ENCODE measurements at places on chromosomes 5 and 9.

GRCh38 chr5:3210531-3210930 is 385.1 kb upstream of the IRX1 start:
- no peaks in the 10 kb centered on the region for H3K4me1 ChIP-seq
- no peak overlapping the region for H3K4me3 ChIP-seq

DNA sequence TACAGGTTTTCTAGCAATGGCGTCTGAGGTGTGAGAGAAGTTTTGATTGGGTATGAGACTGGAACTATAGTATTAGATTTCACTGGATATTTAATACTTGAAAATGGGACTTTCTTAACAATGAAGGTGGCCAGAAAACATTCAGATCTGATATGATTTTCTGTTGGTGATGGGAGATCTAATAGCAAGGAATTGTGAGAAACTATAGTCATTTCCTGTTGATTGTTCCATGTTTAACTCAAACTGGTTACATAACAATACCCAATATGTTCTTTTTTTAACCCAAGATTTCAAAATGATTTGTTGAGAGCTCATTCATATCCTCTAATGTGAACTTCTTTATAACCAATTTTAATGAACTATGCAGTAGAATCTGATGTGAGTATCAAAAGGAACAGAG is 793.2 kb upstream of the RGMB start:
- no peaks in the 10 kb centered on the region for H3K4me1 ChIP-seq
- DNase-seq, result no peak
- H3K27me3 ChIP-seq, result no peaks in the 10 kb centered on the region
- no peaks in the 10 kb centered on the region for H3K36me3 ChIP-seq
- no peak overlapping the region for H3K27ac ChIP-seq

GRCh38 chr9:10208691-10209069 is 404.1 kb downstream of the PTPRD start:
- DNase-seq, result no peak
- H3K36me3 ChIP-seq, result no peaks in the 10 kb centered on the region
- no peaks in the 10 kb centered on the region for H3K27me3 ChIP-seq
- peak overlapping the region; percentile 31 for H3K4me3 ChIP-seq
- no peak overlapping the region for H3K27ac ChIP-seq

GRCh38 chr9:136363106-136363948 is at the start of gene DNLZ:
TSS of gene DNLZ (minus strand) at chr9:136363744. CDS start at chr9:136363714, 30 bp downstream.
- H3K27ac ChIP-seq, result peak within 1 kb of the TSS; percentile 80
- H3K4me3 ChIP-seq, result peak within 1 kb of the TSS; percentile 80
- H3K36me3 ChIP-seq, result no peaks in the 10 kb centered on the region
- H3K27me3 ChIP-seq, result no peaks in the 10 kb centered on the region
- H3K4me1 ChIP-seq, result peaks cover 7% of the 10 kb centered on the region

- H3K27ac ChIP-seq, result no peak overlapping the region
- H3K4me1 ChIP-seq, result no peaks in the 10 kb centered on the region
- no peak overlapping the region for H3K4me3 ChIP-seq
- no peak for DNase-seq
- no peaks in the 10 kb centered on the region for H3K36me3 ChIP-seq
- H3K27me3 ChIP-seq, result no peaks in the 10 kb centered on the region
These were observed 218.2 kb downstream of the SLCO4C1 start for GRCh38 chr5:102077920-102078319.

DNA sequence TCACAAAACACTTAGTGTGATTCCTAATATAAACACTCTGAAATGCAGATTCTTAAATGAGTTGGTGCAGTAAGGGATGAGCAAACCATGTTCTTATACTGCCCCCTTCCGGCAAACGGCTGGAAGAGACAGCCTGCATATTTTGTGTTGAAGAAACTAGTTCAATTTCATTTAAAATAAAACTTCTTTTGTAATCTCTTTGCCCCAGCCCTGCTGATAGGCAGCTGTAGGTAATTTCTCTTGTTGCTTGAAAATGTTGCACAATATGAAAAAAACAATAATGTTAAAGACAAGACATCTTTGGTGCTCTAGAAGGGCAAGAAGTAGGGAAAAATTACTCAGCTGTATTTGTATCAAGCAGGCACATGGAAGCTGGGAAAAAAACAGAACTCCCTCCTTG is 89.7 kb upstream of the CCNG1 start:
- DNase-seq, result peak; percentile 19
- H3K36me3 ChIP-seq, result no peaks in the 10 kb centered on the region
- H3K27ac ChIP-seq, result no peak overlapping the region
- no peaks in the 10 kb centered on the region for H3K4me1 ChIP-seq
- H3K27me3 ChIP-seq, result no peaks in the 10 kb centered on the region
- no peak overlapping the region for H3K4me3 ChIP-seq

GRCh38 chr5:141948812-141949211 is 9.2 kb downstream of the PCDH12 start:
- H3K4me3 ChIP-seq, result no peak overlapping the region
- no peaks in the 10 kb centered on the region for H3K4me1 ChIP-seq
- no peak for DNase-seq
- H3K27me3 ChIP-seq, result no peaks in the 10 kb centered on the region
- H3K36me3 ChIP-seq, result no peaks in the 10 kb centered on the region
- H3K27ac ChIP-seq, result no peak overlapping the region

DNA sequence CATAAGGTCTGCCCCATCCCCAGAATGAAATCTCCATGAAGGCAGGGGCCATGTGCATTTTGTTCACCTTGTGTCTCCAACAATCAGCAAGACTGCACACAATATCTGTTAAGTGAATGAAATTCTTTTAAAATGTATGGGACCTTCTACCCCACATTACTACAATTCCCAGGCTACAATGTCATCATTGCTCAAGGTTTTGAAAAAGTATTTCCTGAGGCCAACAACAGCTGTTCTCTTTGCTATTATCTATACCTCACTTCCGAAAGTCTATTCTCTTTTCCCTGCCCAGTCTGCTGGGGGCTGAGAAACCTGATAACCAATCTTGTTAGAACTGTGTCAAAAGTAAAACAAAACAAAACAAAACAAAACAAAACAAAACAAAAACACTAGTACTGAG is 29.2 kb downstream of the HOMER1 start:
- no peak overlapping the region for H3K27ac ChIP-seq
- DNase-seq, result no peak
- H3K27me3 ChIP-seq, result no peaks in the 10 kb centered on the region
- no peak overlapping the region for H3K4me3 ChIP-seq
- no peaks in the 10 kb centered on the region for H3K4me1 ChIP-seq
- H3K36me3 ChIP-seq, result no peaks in the 10 kb centered on the region

DNA sequence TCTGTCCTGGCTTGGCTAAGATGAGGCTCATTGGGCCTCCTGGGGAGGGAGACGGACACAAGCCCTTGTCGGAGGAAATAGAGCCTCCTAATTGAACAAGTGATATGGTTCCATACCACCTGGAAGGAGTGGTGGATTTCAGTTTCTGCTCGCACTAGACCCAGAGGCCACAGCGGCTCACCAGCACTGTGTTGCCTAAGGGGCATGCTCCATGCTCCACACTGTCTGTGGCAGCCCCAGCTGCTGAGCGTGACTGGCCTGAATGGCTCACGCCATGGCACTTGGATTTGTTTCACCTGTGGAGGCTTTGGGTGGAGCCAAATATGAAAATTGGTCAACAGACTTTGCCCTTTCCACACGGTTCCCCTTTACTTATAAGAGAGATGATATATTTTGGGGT is 181.1 kb downstream of the HSPA4 start:
- no peaks in the 10 kb centered on the region for H3K36me3 ChIP-seq
- DNase-seq, result no peak
- no peaks in the 10 kb centered on the region for H3K27me3 ChIP-seq
- no peak overlapping the region for H3K27ac ChIP-seq

GRCh38 chr5:54415896-54416601 is 39.5 kb upstream of the HSPB3 start:
- peak overlapping the region; percentile 9 for H3K27ac ChIP-seq
- DNase-seq, result no peak
- no peaks in the 10 kb centered on the region for H3K36me3 ChIP-seq
- H3K4me1 ChIP-seq, result no peaks in the 10 kb centered on the region

DNA sequence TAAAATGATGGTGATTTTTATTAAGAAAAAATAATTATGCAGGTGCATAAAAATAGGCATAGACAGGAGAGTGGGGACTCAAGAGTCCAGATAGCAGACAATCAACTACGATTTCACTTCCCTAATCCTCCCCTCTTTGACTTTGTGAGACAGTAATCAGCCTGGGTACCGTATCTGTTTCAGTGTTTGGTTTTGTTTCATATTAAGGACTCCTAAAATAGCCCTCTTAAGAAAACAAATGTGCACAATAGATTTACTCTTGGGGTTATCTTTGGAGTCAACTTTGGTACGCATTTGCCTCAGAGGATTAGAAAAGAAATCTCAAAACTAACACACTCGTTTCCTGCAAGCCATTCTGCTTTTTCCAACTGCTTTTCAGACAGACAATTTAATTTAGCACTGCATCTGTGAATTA is 96.3 kb downstream of the ZNF608 start:
- no peaks in the 10 kb centered on the region for H3K36me3 ChIP-seq
- H3K4me1 ChIP-seq, result peaks cover 22% of the 10 kb centered on the region
- no peak for DNase-seq
- peak overlapping the region; percentile 16 for H3K27ac ChIP-seq
- H3K27me3 ChIP-seq, result no peaks in the 10 kb centered on the region
- no peak overlapping the region for H3K4me3 ChIP-seq

DNA sequence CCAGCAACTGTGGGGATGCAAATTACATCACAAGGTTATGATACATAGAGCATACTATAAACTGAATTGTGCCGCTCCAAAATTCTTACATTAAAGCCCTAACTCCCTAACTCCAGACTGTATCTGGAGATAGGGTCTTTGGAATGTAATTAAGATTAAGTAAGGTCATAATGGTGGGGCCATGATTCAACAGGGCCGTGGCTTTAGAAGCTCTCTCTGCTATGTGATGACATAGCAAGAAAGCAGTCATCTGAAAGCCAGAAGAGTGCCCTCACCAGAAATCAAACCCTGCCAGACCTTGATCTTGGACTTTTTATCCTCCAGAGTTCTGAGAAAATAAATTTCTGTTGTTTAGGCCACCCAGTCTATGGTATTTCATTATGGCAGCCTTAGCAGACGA is 123.9 kb downstream of the FBXL17 start:
- H3K27ac ChIP-seq, result no peak overlapping the region
- no peak overlapping the region for H3K4me3 ChIP-seq
- DNase-seq, result no peak
- H3K4me1 ChIP-seq, result no peaks in the 10 kb centered on the region
- H3K36me3 ChIP-seq, result no peaks in the 10 kb centered on the region
- no peaks in the 10 kb centered on the region for H3K27me3 ChIP-seq

DNA sequence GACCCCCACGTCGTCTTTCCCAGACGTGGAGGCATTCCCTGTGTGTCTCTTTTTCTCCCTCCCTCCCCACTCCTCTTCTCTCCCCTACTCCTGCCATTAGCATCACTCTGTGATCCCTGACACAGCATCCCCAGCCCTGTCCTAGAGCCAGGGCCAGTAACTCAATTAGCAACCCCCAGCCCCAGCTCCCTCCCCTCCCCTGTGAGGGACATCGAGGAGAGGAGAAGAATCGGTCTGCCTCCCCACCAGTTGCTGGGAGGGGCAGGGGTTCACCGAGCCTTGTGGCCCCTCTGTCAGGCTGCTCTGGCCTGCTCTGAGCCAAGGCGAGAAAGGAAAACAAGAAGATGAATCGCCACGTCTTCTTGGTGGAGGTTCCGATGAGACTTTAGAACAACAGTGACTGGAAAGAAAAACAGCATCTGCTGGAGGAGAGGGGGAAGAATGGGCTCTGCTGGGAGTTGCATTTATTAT is 123.1 kb downstream of the PAPPA start:
- H3K27me3 ChIP-seq, result no peaks in the 10 kb centered on the region
- DNase-seq, result no peak
- no peak overlapping the region for H3K27ac ChIP-seq

DNA sequence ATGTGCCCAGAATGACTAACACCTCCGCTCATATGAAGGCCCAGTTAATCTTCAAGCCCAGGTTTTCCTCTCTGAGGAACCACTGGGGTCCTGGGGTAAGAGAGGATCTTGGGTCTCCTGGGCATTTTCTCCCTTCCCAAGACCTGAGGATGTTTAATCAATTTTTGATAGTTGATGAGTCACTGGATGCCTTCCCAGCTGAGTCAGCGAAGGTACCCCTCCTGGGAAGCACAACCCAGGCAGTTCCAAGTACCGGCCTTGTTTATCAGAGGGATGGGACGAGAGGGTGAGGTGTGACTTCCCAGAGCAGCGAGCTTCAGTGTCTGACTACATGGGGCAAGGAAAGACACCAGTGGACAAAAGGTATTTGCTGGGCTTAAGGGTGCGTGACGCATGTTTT is 119.6 kb upstream of the IL12B start:
- no peaks in the 10 kb centered on the region for H3K36me3 ChIP-seq
- no peaks in the 10 kb centered on the region for H3K27me3 ChIP-seq
- DNase-seq, result no peak
- no peaks in the 10 kb centered on the region for H3K4me1 ChIP-seq

DNA sequence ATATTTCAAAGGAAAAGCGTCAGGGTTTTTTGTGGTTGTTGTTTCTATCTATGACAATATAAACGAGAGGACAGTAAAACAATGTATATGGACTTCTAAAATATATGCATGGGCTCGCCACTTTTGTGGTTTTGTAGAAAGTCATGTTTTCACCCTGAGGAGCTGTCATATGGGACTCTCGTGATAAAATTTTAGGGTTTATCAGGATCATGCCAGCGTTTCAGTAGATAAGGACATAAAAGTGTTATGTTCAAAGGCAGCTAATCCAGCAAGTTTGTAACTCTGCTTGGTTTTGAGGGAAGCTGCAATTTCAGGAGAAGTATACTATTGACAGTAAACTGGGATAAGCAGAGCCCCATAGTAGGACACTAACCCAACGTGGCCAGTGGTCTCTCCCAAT is 120.3 kb downstream of the CDC42SE2 start:
- H3K27me3 ChIP-seq, result no peaks in the 10 kb centered on the region
- no peak for DNase-seq
- H3K4me1 ChIP-seq, result no peaks in the 10 kb centered on the region
- no peak overlapping the region for H3K27ac ChIP-seq
- no peaks in the 10 kb centered on the region for H3K36me3 ChIP-seq

GRCh38 chr9:75636427-75637045 is 253.9 kb upstream of the PCSK5 start:
- H3K27me3 ChIP-seq, result no peaks in the 10 kb centered on the region
- DNase-seq, result no peak
- no peaks in the 10 kb centered on the region for H3K36me3 ChIP-seq
- H3K27ac ChIP-seq, result no peak overlapping the region

DNA sequence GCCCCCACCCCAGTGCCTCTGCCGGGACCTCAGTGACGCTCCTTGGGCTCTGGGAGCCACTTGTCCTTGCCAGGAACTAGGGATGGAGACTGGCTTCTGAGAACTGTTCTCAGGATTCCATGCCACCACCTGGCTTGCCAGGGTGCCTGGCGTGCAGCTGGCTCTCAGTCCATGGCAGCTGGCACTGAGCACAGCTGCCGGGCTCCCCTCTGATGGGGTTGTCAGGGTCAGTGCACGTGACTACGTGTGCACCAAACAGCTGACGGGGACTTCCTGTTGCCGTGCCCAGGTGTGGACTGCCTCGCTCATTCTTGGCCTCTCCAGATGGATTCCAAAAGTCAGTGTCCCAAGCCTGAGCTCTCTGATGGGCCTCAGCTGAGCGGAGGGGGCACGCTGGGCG is 9.4 kb downstream of the KCNT1 start:
- no peaks in the 10 kb centered on the region for H3K27me3 ChIP-seq
- DNase-seq, result no peak
- no peak overlapping the region for H3K4me3 ChIP-seq
